ENCODE measurements at places on chromosomes 5 and 9.

- DNase-seq = no peak
Observed at GRCh38 chr9:94650949-94651348, 11.6 kb upstream of the FBP1 start.

DNA sequence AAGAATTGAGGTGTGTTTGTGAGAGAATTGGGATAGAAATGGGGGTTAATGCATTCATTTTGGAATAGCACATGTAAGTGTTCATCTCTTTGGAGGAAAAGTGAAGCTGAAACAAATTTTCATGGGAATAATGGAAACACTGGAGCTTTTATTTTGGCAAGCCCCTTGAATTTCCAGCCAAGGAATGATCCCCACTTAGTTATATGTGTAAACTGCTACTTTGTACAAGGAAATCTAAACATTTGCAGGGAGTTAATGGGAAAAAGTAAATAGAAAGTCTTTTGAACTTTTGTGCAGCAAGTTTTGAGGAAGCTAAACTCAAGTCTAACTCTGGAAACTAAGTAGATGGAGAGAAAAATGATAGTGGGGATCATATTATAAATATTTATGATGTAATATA lies 44.1 kb downstream of the CAMK4 start:
- DNase-seq = no peak

GRCh38 chr9:129923589-129923988 lies 88.3 kb downstream of the USP20 start:
- DNase-seq = no peak

DNA sequence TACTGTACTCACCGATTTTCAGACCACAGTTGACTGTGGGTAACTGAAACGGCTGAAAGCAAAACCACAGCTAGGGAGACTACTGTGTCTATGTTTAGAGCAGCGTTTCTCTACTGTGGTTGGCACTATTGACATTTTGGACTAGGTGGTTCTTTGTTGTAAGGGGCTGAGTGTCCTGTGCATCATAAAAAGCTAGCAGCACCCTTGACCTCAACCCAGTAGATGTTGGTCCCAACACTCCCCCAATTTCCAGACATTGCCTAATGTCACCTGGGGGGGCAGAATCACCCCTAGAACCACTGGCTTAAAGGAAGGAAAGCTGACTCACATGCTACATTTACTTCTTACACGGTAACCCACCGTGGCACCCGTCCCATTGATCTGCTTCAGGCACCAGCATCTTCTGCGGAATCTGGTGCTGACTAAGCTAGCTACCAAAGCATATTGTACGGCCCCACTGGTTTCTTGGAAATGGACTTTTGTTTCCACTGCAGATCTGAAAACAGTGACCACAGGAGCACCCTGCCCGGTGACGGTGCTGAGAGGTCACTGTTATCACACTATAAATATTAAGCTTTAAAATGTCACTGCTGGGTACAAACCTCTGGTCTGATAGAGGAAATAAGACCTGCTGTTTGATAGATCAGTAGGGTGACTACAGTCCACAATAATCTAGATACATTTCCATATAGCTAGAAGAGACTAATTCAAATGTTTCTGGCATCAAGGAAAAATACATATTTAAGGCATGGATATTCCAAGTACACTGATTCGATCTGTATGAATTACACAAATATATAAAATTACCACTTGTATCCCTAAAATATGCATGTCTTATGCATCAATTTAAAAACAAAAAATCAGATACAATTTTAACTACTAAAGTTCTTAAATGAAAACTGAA lies 151.4 kb downstream of the HSD17B3 start:
- peak; percentile 35 for DNase-seq

- peak; percentile 34 for DNase-seq
Observed at GRCh38 chr5:7869474-7870136, 657 bp downstream of the MTRR start.

DNA sequence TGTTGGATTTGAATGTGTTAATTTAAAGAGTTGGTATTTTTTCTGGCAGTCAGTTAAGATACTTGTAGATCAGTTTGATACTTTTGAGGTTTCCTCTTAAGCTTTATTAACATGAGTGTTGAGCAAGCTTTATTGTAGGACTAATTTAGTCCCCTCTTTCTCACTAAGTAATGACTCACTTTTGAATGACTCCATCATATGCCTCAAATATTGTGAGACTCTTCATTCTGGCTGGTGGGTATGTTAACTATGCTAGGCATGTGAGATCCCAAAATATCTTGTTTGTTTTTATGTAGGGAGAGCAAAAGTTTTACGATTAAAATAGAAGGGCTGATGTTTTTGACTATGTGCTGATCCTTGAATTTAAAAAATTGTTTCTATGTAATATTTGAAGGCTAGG lies 355.7 kb downstream of the IZUMO3 start:
- DNase-seq = no peak

- DNase-seq = peak; percentile 18
Observed at GRCh38 chr5:115575167-115576070, 26.9 kb downstream of the TICAM2 start.

DNA sequence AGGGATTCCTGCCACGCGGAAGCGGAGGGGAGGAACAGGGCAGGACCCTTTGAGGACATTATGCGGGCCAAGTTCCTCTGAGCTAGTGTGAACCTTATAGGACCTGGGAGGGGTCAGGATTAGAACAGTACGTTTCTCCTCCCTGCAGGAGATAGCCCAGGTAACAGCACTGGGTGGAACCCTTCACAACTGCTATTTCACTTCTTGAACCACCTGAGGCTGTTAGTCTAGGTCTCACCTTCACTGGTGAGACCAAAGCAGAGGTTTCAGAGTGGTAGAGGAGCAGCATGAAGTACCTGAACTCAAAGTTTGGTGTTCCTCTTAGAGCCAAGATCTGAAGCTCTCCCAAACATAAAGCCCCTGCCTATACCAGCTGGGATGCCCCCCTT lies 832 bp downstream of the EIF4EBP3 start:
- no peak for DNase-seq

DNA sequence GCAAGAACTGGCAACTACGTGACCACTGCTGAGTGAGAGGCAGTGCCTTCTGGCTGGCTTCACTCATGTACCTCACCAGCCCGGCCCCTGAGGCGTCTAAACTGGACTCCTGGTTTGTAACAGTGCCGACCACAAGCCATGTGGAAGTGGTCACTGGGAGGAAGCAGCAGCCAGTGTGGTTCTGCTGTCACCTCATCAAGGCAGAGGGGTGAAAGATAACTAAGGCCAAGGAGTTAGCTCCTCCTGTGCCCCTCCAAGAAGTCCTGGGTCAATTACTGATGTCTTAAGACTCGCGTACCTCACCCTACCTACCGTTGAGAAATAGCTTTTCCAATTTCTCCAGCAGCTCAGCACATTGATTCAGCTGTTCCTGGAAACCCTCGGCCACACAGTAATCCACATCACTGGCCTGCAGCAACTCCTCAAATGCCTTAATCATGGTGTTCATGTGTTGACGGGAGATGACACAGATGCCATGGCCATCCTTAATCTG lies 142.9 kb downstream of the CDK5RAP2 start:
- no peak for DNase-seq

DNA sequence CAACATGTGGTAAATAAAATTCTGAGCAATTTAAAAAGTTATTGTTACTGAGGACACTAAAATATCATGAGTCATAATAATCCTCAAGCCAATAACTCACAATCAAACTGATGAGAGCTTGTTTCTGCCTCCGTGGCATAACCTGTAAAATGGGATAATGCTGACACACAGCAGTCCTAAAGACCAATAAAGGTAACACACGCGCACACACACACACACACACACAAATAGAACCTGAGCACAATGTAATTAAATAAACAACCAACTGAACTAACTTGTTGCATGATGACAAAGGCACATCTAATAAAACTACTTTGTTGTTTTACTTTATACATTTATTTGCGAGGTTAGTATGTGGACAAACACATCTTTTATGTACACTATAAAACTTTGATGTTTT lies 358.2 kb downstream of the BNC2 start:
- no peak for DNase-seq

DNA sequence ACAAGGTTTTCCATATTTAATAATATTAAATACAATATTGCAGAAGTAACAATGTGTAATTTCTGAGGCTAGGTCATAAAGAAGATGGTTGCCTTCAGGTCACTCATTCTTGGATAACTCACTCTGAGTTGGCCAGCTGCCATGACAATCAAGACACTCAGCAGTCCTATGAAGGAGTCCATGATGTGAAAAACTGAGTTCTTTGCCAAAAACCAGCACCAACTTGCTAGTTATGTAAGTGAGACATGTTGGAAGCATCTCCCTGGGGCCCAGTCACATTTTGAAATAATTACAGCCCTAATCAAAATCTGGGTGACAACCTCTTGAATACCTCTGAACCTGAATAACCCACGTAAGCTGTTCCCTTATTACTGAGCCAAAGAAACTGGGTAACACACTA lies 453.2 kb downstream of the CDH18 start:
- DNase-seq = no peak

DNA sequence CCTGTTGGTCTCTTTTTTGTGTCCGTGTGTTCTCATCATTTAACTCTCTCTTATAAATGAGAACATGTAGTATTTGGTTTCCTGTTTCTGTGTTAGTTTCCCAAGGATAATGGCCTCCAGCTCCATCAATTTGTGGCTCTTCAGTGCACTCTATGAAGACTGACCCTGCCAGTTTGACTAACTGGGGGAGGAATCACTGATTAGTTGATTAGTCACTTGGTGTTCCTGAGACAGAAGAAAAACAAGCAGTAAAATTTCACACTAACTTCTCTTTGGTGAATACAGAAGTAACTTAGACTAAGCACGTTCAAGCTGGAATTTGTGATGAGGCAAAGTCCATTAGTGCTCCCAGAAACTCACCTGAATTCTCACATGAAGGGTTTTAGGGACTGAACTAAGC lies 495.8 kb upstream of the RORB start:
- no peak for DNase-seq

GRCh38 chr9:105204416-105204815 lies 40.0 kb upstream of the SLC44A1 start:
- DNase-seq = no peak

DNA sequence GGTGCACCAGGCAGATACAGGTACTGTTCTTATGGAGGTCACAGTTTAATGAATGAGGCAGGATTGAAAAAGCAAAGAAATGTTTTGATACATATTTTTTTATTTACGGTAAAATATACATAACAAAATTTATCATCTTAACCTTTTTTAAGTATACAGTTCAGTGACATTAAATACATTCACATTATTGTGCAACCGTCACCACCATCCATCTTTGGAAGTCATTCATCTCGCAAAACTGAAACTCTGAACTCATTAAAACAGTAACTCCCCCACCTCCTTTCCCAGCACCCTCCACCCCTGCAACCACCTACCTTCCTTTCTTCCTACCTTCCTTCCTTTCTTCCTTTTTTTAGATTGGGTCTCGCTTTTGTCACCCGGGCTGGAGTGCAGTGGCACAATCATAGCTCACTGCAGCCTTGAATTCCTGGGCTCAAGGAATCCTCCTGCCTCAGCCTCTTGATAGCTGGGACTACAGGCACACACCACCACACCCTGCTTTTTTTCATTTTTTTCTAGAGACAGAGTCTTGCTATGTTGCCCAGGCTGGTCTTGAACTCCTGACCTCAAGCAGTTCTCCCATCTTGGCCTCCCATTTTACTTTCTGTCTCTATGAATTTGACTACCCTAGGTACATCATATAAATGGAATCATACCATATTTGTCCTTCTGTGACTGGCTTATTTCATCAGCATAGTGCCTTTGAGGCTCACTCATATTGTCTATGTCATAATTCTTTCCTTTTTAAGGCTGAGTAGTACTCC lies 22.5 kb upstream of the PSD2 start:
- no peak for DNase-seq

- DNase-seq = peak; percentile 24
Observed at GRCh38 chr9:107158321-107158720, 124.8 kb upstream of the RAD23B start.

- DNase-seq = no peak
Observed at GRCh38 chr5:134584662-134585061, 48.0 kb downstream of the SAR1B start.

GRCh38 chr5:139268364-139269202 lies 25.0 kb upstream of the MATR3 start:
- DNase-seq = no peak

DNA sequence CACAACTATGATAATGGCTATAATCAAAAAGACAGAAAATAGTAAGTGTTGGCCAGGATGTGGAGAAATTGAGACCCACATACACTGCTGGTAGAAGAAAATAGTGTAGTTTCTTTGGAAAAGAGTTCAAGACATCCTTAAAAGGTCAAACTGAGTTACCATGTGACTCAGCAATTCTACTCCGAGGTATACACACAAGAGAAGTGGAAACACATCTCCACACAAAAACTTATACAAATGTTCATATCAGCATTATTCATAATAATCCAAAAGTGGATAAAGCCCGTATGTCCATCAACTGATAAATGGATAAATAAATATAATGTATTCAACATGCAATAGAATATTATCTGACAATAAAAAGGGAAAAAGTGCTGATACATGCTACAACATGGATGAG lies 532.2 kb downstream of the NR2F1-AS1 start:
- DNase-seq = no peak

DNA sequence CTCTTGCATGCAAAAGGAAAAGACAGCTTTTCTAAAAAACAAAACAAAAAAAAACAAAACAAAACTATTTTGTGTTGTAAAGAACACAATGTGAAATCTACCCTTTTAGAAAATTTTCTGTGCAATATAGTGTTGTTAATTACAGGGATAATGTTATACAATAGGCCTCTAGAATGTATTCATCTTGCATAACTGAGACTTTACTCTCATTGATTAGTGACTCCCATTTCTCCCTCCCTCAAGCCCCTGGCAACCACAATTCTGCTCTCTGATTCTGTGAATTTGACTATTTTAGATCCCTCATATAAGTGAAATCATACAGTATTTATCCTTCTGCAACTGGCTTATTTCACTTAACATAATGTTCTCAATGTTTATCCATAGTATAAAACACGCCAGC lies 234.1 kb downstream of the TMEM161B start:
- no peak for DNase-seq

DNA sequence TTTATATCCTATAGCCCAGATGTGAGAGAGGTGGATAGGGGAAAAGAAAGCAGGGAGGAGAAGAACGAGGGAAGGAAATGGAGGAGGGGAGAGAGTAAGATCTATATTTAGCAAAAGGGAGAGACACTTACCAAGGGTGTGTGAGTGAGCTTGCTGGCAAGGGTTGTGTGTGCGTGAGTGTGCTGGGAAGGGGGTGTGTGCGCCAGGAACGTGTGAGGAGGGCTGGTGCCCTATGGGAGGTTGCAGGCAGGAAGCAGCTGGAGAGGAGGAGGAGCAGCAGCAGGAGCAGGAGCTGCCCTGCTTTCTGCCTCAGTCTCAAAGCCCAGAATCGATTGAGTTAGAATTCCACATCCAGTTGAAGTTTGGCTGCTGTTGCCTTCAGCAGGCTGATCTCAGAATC lies 148.3 kb upstream of the RUSC2 start:
- no peak for DNase-seq

GRCh38 chr9:16294133-16294770 lies 576.2 kb downstream of the BNC2 start:
- DNase-seq = no peak

DNA sequence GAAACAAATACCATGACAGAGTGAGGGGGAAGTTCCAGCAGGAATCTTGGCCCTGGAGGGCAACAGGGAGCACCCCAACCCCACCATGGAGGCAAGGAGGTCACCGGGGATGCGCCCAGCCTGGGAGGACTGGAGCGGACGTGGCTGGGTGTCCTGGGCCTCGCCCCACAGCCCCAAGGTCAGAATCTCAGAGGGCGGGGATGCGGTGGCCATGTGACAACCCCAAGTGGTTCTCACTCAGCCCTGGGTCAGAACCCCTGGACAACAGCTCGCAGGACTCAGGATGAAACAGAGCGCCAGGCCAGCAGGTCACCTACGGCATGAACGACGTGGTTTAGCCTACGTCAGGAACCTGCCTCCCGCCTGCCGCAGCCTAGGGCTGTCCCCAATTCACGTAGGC lies 64.0 kb upstream of the ZNF354A start:
- no peak for DNase-seq

Data from GM20000 (cell line).